ENCODE measurements at places on chromosomes 2 and 18.

GRCh38 chr2:160584972-160585494 is 91.4 kb upstream of the RBMS1 start:
- H3K27me3 ChIP-seq: no peaks in the 10 kb centered on the region
- no peak for DNase-seq
- H3K4me1 ChIP-seq: peaks cover 5% of the 10 kb centered on the region
- no peak overlapping the region for H3K4me3 ChIP-seq

GRCh38 chr2:65397122-65397521 is 35.3 kb downstream of the SPRED2 start:
- H3K36me3 ChIP-seq: no peaks in the 10 kb centered on the region
- peak overlapping the region; percentile 78 for H3K27ac ChIP-seq
- DNase-seq: no peak
- no peak overlapping the region for H3K4me3 ChIP-seq

DNA sequence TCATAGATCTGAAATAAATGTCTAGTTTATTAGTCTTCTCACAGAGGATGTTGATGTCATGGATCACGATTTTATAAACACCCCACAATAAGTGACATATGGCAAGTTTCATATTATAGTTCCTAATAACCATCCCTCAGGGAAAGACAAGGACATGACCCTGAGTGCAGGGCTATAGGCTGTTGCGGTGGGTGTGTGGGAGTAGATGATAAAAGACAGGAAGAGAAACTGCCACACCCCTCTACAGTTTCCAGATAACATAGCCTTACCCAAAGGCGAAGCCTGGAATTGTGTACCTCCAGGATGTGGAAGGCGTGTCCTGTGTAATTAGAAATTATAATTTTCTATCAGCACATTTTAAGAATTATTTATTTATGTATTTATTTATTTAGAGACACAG is 2.4 kb upstream of the NEDD4L start:
- H3K27ac ChIP-seq: peak overlapping the region; percentile 95
- no peaks in the 10 kb centered on the region for H3K36me3 ChIP-seq
- DNase-seq: peak; percentile 46
- H3K4me1 ChIP-seq: peaks cover 30% of the 10 kb centered on the region
- no peak overlapping the region for H3K4me3 ChIP-seq
- no peaks in the 10 kb centered on the region for H3K27me3 ChIP-seq

GRCh38 chr2:109466674-109467575 is 146.8 kb downstream of the SEPTIN10 start:
- H3K27ac ChIP-seq: no peak overlapping the region
- peaks cover 19% of the 10 kb centered on the region for H3K4me1 ChIP-seq
- peak; percentile 2 for DNase-seq
- H3K27me3 ChIP-seq: no peaks in the 10 kb centered on the region
- no peak overlapping the region for H3K4me3 ChIP-seq
- no peaks in the 10 kb centered on the region for H3K36me3 ChIP-seq

DNA sequence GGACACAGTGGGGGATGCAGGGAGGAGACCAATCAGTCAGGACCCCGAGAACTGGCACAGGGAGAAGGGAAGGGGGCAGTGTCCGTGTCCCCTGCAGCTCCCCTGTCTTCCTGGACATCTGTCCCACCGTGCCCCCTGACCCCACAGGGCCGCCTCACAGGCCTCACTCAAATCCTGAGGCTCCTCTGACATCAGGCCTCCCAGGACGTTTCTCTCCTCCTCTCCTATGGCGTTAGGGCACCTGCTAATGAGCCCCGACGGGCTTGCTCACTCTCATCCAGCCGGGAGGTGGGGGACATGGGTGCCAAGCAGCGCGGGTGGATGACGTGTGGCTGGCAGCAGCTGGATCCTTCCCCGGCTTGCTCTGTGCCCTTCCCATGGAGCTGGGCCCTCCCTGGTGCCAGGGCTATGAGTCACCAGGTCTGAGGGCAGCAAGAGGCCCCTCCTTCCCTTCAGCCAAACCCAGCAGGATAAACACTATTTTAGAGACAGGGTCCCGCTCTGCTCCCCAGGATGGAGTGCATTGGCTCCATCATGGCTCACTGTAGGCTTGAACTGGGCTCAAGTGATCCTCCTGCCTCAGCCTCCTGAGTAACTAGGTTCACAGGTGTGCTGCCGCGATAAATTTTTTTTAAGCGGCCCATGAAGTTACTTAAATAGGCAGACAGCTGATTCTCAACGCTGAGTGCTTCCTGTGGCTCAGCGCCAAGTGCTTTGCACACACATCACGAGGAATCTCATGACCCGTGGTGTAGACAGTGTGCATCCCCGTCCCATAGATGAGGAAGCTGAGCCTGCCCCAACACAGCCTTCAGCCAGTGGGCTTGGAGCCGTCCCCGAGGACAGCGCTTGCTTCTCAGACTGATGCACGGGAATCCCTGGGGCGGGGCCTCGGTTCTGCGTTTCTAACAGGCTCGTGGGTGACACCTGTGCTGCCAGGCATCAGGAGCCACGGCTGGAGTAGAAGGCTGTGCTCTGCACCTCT is 64.5 kb upstream of the HDAC4 start:
- H3K36me3 ChIP-seq: no peaks in the 10 kb centered on the region
- H3K27me3 ChIP-seq: no peaks in the 10 kb centered on the region
- H3K4me3 ChIP-seq: no peak overlapping the region
- no peaks in the 10 kb centered on the region for H3K4me1 ChIP-seq
- DNase-seq: peak; percentile 70
- H3K27ac ChIP-seq: peak overlapping the region; percentile 35

GRCh38 chr2:125296742-125297141 is 1271.7 kb downstream of the CNTNAP5 start:
- H3K4me1 ChIP-seq: no peaks in the 10 kb centered on the region
- no peak overlapping the region for H3K4me3 ChIP-seq
- no peaks in the 10 kb centered on the region for H3K27me3 ChIP-seq
- no peak overlapping the region for H3K27ac ChIP-seq

DNA sequence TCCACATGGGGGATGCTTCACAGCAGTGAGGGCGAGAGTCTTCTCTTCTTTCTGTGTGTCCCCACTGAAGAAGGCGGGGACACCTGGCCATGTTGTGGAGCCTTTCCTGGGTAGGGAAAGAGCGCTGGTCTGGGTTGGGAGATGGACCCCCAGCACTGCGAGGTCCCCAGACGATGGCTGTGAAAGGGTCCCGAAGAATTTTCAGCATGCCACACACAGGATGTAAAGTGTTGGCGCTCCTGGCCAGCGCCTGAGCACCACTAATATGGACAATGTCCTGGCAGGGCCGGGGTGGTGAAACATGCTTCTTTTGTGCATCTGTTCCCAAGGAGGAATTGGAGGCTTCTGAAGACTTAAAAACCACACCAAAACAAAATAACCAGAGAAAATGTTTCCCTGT is 77.2 kb downstream of the GLI2 start:
- H3K4me3 ChIP-seq: no peak overlapping the region
- H3K36me3 ChIP-seq: no peaks in the 10 kb centered on the region
- no peaks in the 10 kb centered on the region for H3K27me3 ChIP-seq
- no peak for DNase-seq
- no peak overlapping the region for H3K27ac ChIP-seq

Data from transverse colon (tissue), 4 donors.